RKO (cell line): ENCODE measurements at places on chromosomes 2 and 18.

GRCh38 chr18:51321696-51322095, 124.2 kb upstream of the MEX3C start:
- DNase-seq: no peak

GRCh38 chr18:72206814-72207213, 337.3 kb downstream of the CBLN2 start:
- no peak for DNase-seq

DNA sequence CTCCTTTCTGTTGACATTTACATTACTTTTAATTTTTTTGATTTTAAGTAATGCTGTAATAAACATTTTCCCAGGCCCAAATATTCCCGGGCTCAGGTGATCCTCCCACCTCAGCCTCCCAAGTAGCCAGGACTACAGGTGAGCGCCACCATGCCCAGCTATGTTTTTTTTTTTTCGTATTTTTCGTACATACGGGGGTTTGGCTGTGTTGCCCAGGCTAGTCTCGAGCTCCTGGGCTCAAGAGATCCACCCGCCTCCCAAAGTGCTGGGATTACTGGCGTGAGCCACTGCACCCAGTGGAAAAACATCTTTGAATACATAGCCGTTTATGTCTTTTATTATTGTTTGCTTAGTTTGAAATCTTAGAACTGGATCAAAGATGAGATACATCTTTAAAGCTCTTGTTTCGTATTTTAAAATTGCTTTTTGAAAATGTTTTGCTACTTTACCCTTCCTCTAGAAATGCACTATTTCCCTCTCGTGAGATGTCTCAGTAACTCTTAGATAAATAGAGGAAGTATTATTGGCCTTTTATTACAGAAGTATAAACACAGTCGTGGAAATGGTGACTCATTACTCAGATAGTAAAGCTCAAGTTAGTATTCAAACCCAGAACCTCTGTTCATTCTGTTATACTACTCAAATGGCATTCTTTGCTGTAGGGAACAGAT, 2.4 kb downstream of the SMCHD1 start:
- DNase-seq: peak; percentile 72

DNA sequence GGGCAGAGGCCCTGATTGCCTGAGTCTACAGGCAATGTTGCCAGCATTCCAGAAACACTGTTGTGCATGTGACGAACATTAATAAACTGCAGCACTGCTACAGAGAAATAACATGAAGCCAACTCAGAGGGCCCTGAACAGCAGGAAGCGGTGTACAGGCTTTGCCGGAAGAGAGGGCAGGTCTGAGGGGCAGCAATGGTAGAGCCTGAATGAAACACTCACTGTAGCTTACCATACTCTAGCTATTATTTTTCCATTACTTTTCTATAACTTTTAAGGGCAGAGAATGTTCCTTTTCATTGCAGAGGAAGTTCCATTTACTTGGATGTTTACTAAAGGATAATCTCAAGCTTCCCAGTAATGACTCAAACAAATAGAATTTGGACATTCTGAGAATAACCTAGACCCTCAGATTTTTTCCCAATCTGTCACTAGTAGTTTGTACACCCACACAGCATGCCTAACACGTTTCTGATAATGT, 150.4 kb downstream of the MTX2 start:
- DNase-seq: peak; percentile 9

GRCh38 chr2:221124532-221125240, 447.4 kb downstream of the EPHA4 start:
- DNase-seq: no peak

- no peak for DNase-seq
Measured at GRCh38 chr2:128633501-128633900, 314.8 kb upstream of the HS6ST1 start.

DNA sequence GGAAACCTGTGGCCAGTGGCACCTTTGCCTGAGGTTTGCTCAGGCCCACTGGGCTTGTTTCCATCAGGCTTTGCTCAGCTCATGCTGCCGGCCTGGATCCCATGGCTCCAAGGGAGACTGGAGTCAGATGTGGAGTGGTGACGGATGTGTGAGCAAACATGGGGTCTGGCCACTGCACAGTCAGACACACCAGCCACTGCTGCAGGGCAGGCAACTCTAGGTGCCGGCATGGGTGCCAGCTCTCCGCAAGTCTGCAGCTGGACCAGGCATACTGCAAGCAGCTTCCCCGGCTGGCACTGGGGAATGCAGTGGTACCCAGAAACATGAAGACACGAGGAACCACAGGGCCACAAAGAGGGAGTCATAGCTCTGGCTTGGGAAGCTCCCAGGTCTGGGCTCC, 37.4 kb downstream of the TDRD15 start:
- no peak for DNase-seq

GRCh38 chr2:66566726-66567399, 131.9 kb downstream of the MEIS1 start:
- DNase-seq: no peak

GRCh38 chr2:67880291-67880761, 182.5 kb downstream of the C1D start:
- DNase-seq: no peak

GRCh38 chr2:241068136-241068941, 33.7 kb downstream of the MTERF4 start:
- DNase-seq: no peak

DNA sequence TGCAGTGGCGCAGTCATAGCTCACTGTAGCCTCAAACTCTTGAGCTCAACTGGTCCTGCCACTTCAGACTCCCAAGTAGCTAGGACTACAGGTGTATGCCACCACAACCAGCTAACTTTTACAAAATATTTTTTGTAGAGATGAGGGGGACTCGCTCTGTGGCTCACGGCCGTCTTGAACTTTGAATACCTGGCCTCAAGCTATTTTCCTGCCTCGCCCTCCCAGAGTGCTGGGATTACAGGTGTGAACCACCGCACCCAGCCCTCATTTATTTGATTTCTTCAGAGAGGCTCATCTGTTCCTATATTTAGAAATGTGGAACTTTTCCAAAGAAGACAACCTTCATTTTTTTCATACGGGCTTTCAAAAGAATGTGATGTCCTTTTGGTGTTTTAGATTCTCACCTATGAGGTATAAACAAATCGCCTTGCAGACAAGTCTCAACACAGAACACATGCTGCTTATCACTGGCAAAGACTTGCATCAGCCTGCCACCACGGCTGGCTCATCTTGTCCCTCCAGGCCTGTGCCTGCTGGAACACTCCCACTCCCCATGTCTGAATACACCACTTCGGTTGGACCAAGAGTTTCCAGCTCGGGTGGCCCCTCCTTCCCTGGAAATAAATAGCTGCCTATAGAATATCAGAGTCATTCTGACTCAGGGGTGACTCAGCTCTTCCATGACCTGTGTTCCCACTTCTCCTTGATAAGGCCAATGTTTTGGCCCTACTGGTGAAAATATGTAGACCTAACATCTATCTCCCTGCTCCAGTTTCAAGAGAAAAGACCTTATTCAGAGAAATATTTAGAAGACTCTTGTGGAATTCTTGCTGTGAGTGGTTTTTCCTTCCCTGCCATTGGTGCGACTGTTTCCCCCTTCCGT, 202.6 kb downstream of the TGIF1 start:
- peak; percentile 96 for DNase-seq

GRCh38 chr2:120982598-120982997, 246.9 kb downstream of the GLI2 start:
- no peak for DNase-seq

- no peak for DNase-seq
Measured at GRCh38 chr2:158021226-158021625, 80.5 kb upstream of the UPP2 start.

GRCh38 chr2:237421542-237422116, 7.7 kb upstream of the COL6A3 start:
- DNase-seq: peak; percentile 31

DNA sequence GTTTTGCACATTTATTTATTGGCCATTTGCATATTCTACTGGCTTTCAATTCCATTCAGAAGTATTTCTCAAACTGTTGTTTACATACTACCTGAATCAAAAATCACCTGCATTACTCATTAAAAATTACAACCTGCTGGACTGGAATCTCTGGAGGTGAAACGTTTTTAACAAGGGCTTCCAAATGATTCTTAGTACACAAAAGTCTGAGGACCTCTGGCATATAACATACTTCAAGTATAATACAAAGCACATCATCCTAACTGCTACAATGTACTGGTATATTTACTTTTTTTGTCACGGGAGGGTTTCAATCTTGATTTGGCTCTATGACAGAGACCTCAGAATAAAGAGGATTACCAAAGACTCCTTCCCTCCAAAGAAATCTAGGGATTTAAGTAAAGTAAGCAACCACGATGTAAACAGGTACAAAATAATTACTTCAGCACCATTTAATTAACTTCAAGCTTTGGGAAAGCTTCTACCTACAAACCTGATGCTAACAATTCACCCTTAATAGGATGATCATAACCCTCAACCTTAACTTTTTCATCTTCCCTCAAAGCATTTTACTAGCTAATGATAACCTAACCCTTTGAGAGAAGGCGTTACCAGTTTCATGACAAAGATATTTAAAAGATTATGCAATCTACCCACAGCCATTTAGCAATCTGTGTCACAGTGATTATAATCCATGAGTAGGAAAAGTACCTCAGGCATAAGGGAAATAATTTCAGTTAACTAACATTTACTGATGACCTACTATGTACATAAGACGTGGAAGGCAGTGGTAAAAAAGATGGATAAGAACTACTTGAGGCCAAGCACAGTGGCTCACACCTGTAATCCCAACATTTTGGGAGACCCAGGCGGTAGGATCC, 24.7 kb downstream of the ATAD2B start:
- no peak for DNase-seq

DNA sequence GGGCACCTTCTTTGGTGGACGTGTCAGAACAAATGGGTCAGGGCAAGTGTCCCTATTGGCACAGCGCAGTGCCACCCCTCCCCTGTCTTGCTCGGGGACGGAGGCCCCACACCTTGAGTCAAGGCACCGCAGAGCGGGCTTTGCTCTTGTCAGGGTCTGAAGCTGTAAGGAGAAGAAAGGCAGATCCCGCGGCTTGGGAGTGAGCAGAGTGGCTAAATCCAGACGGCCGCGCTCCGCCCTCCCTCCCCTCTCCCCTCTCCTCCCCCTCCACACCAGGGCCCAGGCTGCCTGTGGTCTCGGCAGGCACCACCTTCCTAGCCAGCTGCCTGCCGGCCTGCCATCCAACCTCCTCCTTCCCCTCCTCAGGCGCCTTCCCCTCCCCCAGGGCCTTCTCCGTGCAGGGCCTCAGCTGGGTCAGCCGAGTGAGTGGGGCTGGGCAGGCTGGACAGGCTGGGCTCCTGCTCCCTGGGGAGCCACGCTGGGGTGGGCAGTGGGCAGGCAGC, 25.8 kb downstream of the SPEG start:
- no peak for DNase-seq

GRCh38 chr2:239425631-239426030, 24.8 kb upstream of the HDAC4 start:
- no peak for DNase-seq

DNA sequence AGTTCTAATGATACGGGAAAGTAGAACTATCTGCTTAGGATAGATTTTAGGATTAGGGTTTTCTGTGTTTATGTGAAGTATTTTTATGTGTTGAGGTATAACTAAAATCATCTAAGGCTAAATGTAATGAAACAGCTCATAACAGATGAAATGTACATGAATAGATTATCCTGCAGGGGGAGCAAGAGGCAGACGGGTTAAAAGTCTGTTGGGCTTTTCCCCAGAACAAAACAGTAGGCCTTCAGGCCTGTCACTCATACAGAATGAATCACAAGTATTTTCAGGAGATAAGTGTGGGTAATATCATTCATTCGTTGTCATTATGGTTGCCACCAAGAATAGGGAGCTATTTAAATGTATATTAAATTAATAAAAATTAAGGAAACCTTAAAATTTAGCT, 107.9 kb upstream of the IL1R2 start:
- peak; percentile 79 for DNase-seq

- no peak for DNase-seq
Measured at GRCh38 chr2:30134582-30134981, 12.2 kb upstream of the YPEL5 start.

DNA sequence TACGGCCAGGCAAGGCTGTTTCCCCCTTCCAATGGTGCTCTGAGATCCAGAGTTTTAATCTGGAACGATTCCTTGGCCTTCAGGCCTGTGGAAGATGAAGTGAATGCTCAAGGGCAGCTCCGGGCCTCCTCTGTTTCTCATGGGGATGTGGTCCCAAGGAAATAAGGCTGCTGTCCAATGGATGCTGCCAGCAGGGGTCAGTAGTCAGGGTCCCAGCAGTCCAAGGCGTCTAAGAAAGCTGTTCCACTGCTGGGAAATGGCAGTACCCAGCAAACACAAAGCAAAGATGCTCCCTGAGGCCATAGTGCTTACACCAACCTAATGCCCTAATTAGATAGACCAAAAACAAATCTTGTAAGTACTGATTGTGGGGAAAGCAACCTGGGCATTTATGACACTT, 12.5 kb downstream of the NMS start:
- DNase-seq: no peak

- DNase-seq: no peak
Measured at GRCh38 chr2:164456619-164457018, 164.7 kb downstream of the GRB14 start.

DNA sequence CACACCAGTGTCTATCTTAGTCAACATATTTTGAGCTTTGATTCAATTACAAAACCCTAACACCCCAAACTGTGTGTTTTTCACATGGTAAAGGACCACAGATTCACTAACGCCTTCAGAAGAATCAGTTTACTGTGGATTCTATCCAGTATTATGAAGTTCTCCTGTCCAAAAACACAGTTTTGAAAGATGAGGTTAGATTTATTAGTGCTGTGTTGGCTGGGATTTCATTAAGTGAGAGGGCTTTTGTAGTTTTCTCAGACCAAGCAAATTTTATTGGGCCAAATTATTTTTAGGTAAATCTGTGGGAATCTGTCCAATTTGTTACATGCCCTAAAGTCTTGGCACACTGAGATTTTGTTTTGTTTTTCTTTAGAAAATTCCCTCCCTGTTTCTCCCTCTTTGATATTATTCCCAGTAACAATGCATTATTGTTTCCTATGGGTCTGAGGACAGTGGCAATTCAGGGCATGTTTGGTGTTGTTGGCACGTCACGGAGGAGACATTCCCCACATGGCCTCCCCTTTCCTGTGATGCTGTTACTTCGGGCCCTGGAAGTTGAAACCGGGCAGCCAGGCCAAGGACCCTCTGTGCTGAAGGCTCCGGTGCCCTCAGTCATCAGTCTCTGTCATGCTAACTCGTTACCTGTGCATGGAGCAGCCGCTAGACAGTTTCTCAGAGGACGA, 87.5 kb upstream of the ALKAL2 start:
- no peak for DNase-seq

- DNase-seq: no peak
Measured at GRCh38 chr18:11809895-11810294, 41.3 kb upstream of the CHMP1B start.

DNA sequence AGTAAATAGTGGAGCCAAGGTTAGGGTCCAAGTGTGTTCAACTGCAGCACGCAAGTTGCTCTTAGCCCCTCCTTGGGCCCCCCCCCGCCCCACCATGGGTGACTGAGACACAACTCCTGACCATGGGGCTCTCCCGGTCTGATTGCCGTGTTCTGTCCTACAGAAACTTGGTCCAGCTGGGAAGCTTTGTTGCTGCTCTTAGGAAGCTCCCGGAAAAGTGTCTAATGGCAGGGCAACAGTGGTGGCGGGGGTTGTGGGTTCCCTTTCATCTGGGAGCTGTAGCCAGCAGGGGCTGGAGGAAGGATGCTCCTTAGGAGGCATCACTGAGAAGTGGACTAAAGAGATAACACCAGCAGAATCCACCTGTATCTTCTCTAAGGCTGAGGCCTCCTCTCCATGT, 111.1 kb downstream of the CYP26B1 start:
- no peak for DNase-seq

GRCh38 chr2:189621781-189622180, 39.5 kb upstream of the ASNSD1 start:
- DNase-seq: no peak

GRCh38 chr2:112692918-112693317, 27.9 kb upstream of the NT5DC4 start:
- no peak for DNase-seq

- peak; percentile 68 for DNase-seq
Measured at GRCh38 chr2:61620244-61621159, 82.3 kb upstream of the XPO1 start.
